Activated naive CD4-positive, alpha-beta T cell treated with Interleukin-2 at 50 U/mL for 16 hours (primary cell): ENCODE measurements at places on chromosomes 1 and 21.

GRCh38 chr1:219810451-219810850 is 117.9 kb downstream of the SLC30A10 start:
- no peak for DNase-seq

DNA sequence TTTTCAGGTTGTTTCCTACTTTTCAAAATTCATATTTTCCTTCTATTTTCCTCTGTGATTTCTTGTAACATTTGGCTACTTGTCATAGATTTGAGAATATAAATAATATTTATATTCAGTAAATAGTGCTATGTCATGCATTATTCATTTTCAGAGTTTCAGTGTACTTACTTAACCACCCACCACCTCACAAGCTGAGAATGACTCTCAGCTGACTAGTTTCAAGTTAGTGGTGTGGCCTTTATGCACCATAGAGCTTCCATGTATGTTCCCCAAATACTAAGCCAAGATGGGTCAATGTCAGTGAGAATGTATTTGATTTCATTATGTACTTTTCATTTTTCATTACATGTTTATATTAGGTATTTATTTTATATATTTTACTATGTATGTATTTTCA is 56.9 kb upstream of the RGS1 start:
- peak; percentile 9 for DNase-seq

GRCh38 chr21:31609081-31609480 is 50.4 kb upstream of the SOD1 start:
- DNase-seq, result no peak

DNA sequence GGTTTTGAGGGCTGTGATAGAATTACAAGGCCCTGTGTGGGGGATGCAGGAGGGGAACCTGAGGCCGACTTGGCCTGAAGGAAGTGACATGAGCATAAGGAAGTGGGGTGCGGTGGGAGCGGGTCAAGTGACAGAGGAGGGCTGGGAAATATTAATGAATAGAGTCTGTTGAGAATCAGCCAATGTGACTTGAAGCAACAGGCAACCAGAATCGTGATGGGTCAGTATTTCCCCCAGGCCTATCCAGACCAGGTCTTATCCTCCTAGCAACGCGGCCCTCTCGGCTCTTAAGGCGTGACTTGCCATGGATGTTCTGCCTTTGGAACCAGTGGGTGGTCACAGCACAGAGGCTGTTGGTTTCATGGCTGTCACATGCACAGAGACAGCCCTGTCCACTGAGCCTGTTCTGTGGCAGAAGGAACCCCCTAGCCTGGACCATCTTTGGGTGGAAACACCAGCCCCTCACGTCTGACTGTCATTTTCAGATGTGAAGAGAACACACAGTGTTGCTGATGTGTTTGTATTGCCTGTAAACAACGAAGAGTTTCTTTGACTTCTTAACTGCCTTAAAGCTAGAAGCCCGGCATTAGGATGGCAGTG is 468.8 kb downstream of the CAMTA1 start:
- no peak for DNase-seq

DNA sequence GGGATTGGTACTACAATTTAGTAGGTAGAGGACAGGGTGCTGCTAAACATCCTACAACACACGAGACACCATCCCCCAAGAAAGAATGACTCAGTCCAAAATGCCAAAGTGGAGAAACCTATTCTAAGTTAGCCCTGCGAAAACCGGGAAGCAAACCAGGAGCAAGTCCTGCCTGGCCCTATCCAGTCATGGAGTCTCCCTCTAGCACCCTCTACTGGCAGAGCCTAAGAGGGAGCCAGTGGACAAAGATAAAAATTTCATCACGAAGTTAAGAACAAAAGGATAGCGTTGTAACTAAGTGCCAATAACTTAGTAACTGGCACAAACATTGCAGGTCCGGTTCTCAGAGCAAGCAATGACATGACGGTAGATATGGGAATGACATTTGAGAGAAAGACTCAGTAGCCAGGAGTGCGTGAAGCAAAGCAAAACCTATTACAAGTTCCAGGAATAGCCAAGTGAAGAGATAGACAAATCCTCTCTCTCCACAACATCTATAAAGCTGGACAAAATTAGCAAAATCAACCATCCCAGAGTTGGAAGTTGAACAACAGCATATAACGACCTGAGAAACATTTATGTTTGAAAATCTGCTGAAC is 383.5 kb downstream of the OMA1 start:
- DNase-seq, result no peak
